NCI-H187 treated with DMSO at 0.1 percent for 48 hours (cell line): ENCODE measurements at places on chromosomes 11 and 22.

GRCh38 chr22:17581056-17581455 is 17.8 kb downstream of the SLC25A18 start:
- no peak for DNase-seq

GRCh38 chr11:114110952-114111947 is 51.7 kb downstream of the ZBTB16 start:
- no peak for DNase-seq

DNA sequence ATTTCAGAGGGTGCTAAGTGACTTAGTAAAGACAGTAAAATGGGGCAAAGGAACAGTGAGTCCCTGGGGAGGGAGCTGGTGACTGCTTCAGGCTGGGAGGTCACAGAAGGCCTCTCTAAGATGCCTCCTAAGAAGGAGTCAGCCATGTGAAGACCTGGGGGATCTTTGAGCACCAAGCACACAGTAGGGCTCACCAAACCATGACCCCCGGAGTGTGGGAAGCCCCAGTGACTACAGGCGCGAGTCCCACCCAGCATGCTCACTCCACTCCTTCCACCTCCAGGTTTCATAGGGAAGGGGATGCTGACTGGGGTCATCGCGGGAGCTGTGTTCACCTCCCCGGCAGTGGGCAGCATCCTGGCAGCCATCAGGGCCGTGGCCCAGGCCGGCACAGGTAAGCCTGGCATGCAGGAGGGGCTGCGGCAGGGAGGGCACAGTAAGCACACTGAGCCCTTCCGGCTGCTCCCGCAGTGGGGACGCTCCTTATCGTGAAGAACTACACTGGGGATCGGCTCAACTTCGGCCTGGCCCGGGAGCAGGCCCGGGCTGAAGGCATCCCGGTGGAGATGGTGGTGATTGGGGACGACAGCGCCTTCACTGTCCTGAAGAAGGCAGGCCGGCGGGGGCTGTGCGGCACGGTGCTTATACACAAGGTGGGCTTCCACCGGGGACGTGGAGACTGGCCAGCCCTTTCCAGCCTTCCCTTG is 5.9 kb downstream of the TKFC start:
- DNase-seq, result no peak

DNA sequence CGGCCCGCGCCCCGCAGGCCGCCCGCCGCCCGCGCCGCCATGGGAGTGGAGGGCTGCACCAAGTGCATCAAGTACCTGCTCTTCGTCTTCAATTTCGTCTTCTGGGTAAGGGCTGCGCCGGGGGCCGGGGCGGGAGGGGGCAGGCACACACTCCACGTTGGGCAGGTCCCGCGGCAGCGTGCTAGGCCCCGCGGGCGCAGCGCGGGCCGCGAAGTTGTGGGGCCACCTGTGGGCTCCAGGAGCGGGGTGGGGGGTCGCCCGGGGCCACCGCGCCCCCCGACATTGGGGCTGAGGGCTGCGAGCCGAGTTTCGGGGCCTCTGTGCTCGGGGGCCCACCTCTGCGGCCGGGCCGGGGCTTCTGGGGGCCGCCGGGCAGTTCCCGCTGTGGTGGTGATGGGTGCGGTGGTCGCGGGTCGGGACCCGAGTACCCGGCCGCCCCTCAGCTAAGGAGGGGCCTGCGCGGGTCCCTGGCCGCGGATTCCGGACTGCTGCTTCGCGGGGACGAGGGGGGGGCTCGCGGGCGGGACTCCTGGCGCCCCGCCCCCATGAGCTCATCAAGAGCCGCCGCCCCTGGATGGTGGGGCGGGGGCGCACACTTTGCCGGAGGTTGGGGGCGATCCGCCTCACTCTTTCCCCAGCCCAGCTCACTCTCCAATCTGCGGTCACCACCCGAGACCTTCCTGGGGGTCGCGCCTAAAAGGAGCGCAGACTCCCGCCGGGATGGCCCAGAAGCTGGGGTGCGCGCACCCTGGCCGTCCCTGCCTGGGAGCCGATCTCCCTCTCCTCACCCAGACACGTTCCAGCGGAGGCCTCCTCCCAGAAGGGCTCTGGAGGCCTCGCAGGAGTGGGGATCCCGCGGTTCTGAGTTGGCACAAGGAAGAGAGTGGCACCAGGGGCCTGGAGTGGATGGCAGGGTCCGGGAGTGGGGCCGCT is 667 bp downstream of the CD81 start:
- DNase-seq, result no peak

DNA sequence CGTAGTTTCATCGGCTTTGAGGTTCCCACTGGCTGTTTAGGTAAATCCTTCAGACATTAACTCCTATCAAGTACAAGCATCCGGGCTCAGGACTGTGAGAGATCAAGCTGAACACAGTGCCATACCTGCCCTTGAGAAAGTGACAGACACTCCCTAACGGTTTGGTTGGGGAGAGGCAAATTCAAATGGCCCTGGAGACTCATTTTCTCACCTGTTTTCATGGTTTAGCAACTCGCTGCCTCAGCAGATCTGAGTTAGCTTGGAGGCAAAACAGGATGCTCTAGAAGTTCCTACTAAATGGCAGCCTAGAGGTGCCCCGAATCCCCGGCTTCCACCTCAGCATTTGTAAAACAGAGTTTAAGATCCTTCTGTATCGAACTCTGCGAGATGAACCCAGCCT is 3.6 kb upstream of the FBXO3 start:
- DNase-seq, result no peak

GRCh38 chr11:23263466-23263865 is 403.2 kb upstream of the CCDC179 start:
- DNase-seq, result no peak

DNA sequence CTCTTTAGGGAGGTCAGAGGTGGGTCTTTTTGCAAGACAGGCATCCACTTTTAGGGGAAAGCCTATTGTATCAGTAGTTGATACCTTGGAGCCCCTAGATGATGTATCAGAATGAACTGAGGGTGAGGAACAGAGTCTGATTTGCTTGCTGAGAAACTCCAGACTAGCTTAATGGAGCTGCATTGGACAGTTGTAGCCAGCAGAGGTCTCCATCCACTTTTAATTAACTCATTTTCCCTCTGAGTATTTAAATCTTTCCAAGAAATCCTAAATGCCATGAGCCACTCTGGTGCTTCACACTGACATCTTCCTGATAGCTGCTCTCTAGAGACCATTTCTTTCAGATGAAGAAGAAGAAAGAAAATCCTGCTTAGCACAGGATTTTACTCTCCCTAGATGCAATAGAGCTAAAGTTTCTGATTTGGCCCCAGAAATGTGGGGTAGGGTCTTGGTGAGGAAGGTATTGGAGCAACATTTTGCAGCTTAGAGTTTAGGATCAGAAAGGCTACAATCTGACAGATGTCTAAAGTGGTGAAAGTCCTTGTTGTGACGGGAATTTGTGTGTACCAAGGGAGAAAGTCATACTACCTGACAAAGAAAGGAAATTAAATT is 38.0 kb downstream of the EXT2 start:
- DNase-seq, result no peak

- no peak for DNase-seq
These were observed 19.5 kb downstream of the LHFPL7 start for GRCh38 chr22:24926849-24927579.

DNA sequence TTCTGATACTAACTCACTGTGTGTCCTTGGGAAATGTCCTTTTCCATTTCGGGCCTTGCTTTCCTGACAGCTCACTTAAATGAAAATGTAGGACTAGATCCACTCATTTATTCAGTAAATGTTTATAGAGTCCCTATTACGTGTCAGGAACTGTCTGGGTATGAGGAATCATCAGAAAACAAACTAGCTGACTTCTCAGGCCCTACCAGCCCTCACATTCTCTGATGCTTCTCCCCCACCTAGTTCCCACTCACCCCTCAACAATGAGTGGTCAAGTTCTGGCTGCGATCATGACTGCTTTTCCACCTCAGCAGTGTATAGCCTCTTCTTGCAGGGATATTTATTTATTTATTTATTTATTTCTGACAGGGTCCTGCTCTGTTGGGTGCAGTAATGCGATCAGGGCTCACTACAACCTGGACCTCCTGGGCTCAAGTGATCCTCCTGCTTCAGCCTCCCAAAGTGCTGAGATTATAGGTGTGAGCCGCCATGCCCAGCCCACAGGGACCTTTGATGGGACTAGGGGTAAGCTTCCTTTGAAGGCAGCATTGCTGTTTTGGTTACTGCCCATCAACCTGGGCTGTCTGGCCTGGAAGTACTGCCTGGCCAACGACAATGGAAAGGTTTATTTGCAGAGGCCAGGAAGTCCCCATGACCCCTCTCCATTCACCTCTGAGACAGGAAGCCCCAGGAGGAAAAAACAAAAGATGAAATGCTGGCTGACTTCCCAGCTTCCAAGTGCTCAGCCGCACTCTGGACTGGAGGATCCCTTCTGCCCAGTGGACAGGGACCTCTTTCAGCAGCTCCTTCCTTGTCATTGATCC is 33.1 kb upstream of the POLD3 start:
- DNase-seq, result no peak

- no peak for DNase-seq
These were observed 101.7 kb downstream of the FAM181B start for GRCh38 chr11:82631722-82632630.

- no peak for DNase-seq
These were observed 46.1 kb downstream of the CDKN1C start for GRCh38 chr11:2839395-2839943.

- no peak for DNase-seq
These were observed 4.5 kb downstream of the SHISA8 start for GRCh38 chr22:41910050-41911000.

DNA sequence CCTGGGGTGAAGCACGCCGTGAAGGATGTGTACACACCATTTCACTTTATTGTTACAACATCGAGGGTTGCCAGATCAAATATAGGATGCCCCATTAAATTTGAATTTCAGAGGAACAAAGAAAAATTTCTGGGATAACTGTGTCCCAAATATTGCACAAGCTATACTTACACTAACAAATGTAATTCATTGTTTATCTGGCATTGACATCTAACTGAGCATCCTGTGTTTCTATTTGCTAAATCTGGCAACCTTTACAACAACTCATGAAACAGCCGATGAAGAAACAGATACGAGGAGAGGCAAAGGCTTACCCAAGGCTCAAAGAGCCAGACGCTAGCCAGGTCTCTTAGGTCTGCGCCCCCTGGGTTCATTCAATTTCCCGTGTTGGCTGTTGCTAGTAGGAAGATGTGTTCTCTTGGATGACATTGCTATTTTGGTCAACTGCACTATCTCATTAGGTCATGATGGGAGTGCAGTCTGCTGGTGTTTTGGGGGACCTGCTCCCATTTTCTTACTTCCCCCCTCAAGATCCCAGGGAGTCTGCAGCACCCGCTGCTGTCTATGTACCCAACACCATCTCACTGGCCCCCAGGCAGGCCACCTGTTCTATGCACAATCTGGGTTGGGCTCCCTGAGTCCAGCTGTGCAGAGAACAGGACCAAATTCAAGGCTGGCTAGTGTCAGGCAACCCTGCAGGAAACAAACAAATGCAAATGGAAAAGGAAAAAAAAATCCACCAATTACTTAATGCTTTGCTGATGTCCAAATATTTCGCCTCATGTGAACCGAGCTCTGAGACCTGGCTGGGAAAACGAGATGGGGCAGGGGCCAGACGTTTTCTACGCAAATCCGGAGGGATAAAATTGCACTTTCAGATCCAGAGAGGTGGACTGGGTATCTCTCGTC is 560.9 kb downstream of the MIAT start:
- DNase-seq, result no peak

DNA sequence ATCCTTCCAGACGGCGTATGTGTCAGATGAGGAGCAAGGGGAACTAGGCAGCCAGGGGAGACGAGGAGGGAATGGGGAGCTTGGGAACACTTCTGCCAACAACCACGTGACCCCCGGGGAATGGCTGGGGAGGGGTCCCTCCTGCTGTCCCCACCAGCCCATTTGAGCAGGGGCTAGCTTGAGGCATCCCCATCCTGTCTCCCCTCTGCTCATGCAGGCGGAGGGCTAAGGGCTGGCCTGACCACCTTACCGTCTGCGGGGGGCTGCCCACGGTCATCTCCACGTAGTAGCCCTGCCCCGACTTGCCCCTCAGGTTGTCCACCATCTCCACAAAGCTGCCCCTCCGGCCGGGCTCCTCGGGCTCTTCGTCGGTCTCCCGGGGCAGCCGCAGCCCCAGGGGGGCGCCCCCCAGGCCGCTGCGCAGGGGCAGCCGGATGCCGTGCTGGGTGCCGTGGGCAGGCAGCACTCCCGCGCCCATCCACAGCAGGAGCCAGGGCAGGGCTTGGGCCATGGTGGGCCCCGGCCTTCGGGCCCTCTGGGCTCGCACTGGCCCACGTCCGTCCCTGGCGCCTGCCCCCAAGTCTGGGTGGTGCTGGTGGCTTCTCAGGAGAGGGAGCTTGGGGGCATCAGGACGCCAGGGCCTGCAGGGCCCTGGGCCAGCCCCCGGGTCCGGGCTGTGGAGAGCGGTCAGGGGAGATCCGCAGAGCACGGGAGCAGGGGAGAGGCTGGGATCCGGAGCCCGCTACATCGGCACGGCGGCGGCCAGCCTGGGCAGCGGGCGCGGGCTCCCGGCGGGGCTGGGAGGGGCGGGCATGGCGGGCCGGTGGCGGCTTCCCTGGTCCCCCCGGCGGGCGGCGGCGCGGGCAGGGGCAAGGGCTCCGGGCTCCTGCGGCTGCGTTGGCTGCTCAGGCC is 515 bp downstream of the BACE1 start:
- DNase-seq, result no peak

DNA sequence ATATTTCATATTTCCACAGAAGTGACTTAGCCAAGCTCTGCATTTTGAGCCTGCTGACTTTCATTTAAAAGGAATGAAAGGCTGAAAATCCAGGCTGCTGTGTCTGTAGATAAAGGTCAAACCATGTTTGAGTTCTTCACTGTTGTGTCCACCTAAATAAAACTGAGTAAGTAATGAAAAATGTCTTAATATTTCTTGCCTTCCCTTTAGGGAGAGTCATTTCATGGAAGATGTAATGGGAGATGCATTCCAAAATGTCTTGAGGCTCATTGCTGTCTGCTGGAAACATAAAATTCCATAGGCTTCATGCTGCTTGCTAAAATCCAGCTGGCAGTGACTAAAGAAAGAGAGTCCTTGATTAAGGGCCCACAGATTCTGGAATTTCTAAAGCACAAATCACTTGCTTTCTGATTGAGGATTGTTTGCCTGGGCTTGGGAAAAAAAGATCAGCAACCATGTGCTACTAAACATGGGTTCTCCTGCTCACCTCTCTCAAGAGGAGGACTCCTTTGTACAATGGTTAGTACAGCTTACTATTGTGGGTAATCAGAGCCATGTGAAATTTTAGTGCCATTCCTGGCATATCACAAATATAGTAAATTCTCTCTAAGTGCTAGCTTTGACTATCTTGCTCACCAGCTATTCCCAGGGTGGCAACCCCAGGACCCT is 56.9 kb downstream of the PANX1 start:
- DNase-seq, result no peak

GRCh38 chr22:33658775-33659174 is 261.5 kb downstream of the LARGE1 start:
- DNase-seq, result no peak
